HT-29 (cell line): ENCODE measurements at places on chromosomes 5 and 9. TPM values are rescaled to one million over a fixed set of nuclear protein-coding genes. Genes with fewer than 3 reads are reported as not detected.

PCA3 gene
- not detected in 2 replicates for total RNA-seq

PTPN3 gene
- total RNA-seq = 9.8 and 11.3 TPM in 2 replicates

INSL4 gene
- total RNA-seq = 0.20 TPM in 1 of 2 replicates, not detected in the other

- no peak for DNase-seq
Observed at GRCh38 chr5:147413266-147413665, 96.6 kb downstream of the DPYSL3 start.

- no peak for DNase-seq
Observed at GRCh38 chr9:27142299-27142930, 33.4 kb downstream of the TEK start.

ZNF454 gene
- not detected in 2 replicates for total RNA-seq

- no peak for DNase-seq
Observed at GRCh38 chr5:31663519-31663918, 24.6 kb downstream of the PDZD2 start.

GRCh38 chr9:93646640-93647178 is 70.3 kb downstream of the PHF2 start:
- no peak for DNase-seq

SLC2A8 gene
- 36.2 and 37.5 TPM in 2 replicates for total RNA-seq

LCN12 gene
- 0.58 and 0.94 TPM in 2 replicates for total RNA-seq

MAT2B gene
- 26.2 and 28.2 TPM in 2 replicates for total RNA-seq

GRCh38 chr9:91516777-91517176 is 93.1 kb upstream of the NFIL3 start:
- DNase-seq = no peak

- no peak for DNase-seq
Observed at GRCh38 chr9:26833792-26834191, 58.8 kb downstream of the CAAP1 start.

DNA sequence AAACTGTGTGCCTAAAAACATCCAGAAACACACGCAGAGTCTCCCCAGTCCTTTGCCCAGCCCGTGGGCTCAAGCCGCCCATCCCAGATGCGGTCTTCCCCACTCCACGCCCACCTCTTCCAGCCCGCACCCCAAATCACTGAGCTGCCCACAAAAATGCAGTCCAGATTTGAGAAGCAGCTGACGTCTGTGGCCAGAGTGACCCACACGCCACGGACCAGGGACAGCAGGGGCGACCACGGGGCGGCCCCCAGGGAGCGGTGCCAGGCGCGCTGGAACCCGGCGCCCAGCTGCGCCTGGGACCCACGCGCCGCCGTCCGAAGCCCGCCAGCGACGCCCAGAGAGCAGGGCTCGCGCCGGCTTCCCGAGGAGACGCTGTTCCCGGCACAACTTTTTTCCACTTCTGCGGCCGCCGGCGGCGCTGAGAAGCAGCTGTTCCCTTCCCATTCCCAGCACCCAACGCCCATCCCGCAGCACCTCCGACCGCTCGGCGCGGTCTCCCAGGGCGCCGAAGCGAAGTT is 674 bp downstream of the LHFPL2 start:
- DNase-seq = peak; percentile 59

- DNase-seq = no peak
Observed at GRCh38 chr9:135998410-135999071, 37.4 kb upstream of the UBAC1 start.
